ENCODE measurements at places on chromosomes 3 and 15.
A peak's percentile ranks its signal among the peaks of the same experiment; 100 is the strongest.

GRCh38 chr3:56725175-56725574 is 42.1 kb upstream of the TASOR start:
- DNase-seq: no peak

DNA sequence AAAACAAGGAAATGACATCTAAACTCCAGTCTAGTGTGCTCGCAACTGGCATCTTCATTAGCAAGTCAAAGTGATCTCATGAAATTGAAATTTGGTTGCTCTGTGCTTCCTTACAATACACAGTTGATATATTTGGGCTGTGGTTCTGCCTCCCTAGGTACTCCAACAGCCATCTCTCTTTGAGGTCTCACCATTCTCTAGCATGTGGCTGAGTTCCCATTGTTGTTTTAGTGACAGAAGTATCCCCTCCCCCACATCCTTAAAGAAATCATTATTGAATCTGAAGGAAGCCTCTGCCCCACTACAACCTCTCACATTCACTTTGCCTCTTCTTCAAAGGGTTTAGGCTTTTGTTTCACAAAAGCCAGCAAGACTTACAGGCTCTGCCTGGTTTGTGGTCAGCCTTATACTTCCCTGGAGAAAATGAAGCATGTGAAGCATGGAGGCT is 516.5 kb downstream of the NLGN1 start:
- DNase-seq: no peak

- no peak for DNase-seq
Observed at GRCh38 chr3:111193472-111193871, 121.9 kb downstream of the NECTIN3 start.

- DNase-seq: peak; percentile 79
Observed at GRCh38 chr3:195895861-195896360, 12.4 kb downstream of the TNK2 start.

DNA sequence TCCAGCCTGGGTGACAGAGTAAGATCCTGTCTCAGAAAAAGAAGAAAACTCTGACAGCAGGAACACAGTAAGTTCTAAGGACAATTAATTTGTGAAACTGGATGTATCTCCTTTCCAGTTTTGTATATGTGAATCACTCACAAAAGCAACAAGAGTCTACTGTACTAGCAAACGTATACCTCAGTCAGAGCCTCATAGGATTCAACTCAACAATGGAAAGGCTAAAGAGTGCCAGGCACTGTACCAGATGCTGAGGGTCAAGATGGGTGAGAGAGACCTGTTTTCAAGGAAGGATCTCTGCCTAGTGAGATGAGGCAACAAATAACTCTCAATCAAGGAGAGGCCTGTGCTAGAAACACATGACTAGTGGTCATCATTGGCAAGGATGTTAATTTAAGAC is 14.9 kb downstream of the TBL1XR1 start:
- DNase-seq: no peak
